HuH-7.5 (cell line): ENCODE measurements at places on chromosomes 12 and 14.

GRCh38 chr12:131219670-131220330, 266.1 kb downstream of the ADGRD1 start:
- DNase-seq, result no peak

- DNase-seq, result no peak
Observed at GRCh38 chr14:32594766-32595165, 265.7 kb downstream of the AKAP6 start.

- DNase-seq, result no peak
Observed at GRCh38 chr12:12482150-12482761, 80.4 kb downstream of the DUSP16 start.

GRCh38 chr12:93836620-93837260, 159.6 kb downstream of the CRADD start:
- DNase-seq, result no peak

DNA sequence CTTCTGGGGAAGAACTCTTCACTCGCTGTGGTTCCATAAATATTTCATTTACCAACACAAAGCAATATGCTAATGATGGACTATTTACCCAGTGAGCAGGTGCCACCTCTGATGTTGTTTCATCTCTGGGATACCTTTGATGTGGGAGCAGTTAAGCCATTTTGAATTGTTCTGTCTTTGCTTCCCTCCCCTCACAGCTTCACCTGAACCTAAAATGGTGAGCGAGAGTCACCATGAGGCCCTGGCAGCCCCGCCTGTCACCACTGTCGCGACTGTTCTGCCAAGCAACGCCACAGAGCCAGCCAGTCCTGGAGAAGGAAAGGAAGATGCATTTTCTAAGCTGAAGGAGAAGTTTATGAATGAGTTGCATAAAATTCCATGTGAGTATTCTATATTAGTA, 352.7 kb downstream of the SYT1 start:
- no peak for DNase-seq

- DNase-seq, result no peak
Observed at GRCh38 chr12:113533842-113534375, 62.2 kb upstream of the LHX5 start.

GRCh38 chr12:29796823-29797263, 13.1 kb upstream of the TMTC1 start:
- no peak for DNase-seq
